ENCODE measurements at places on chromosomes 6 and 20.

GRCh38 chr6:10633216-10633615, 61.2 kb downstream of the C6orf52 start:
- DNase-seq = no peak

DNA sequence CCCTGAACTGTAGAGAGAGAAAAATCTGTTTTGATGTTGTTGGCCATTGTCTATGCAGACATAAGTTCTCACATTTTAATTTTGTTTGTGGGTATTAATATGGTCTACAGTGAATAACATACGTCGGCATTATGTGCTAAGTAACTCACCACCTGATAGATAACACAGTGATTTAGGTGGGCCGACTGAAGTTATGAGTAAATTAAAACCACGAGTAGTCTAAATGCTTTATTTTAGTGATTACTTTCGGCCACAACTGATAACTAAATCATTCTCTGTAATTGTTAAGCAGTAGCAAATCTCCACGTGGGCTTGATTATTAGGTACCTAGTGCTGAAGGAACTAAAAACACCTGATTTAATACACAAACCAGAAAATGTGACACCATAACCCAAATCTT, 1.1 kb downstream of the DOP1A start:
- no peak for DNase-seq

GRCh38 chr6:75876152-75876551, 127.1 kb downstream of the MYO6 start:
- no peak for DNase-seq

GRCh38 chr6:21166754-21167153, 426.8 kb upstream of the SOX4 start:
- no peak for DNase-seq

GRCh38 chr6:130098317-130098716, 79.9 kb downstream of the L3MBTL3 start:
- DNase-seq = no peak

GRCh38 chr20:62314339-62314638, 11.5 kb downstream of the ADRM1 start:
- no peak for DNase-seq

DNA sequence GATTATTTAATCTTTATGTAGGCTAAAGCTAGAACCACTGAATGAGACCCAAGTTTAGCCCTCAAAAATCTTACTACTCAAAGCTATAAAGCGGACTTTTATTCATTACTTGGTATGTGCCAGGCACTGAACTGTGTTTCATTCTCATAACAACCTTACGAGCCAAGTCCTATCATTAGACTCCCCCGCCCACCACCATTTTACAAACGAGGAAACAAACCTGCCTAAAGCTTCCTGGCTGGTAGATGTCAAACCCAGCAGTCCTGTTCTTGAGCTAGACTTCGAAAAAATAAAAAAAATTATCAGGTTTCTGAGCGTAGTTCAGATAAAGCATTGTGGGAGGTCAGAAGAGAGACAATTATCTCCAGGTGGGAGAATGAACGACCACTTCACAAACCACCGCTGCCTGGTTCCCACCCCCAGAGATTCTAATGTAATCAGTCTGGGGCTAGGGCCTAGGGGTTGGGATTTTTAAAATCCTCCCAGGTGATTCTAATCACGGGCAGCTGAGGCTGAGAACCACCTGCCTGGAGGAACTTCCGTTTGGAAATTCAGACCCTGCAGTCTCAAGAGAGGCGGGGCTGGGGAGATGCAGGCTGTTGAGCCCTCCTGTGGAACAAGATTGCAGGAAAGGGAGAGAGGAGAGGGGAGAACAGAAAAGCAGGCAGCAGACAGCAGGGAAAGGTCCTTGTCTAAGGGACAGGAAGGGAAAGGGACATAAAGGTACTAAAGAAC, 8.6 kb downstream of the ADTRP start:
- no peak for DNase-seq

- DNase-seq = no peak
Measured at GRCh38 chr20:36802326-36803222, 29.0 kb upstream of the DSN1 start.

GRCh38 chr6:136012198-136012887, 160.8 kb downstream of the PDE7B start:
- no peak for DNase-seq

DNA sequence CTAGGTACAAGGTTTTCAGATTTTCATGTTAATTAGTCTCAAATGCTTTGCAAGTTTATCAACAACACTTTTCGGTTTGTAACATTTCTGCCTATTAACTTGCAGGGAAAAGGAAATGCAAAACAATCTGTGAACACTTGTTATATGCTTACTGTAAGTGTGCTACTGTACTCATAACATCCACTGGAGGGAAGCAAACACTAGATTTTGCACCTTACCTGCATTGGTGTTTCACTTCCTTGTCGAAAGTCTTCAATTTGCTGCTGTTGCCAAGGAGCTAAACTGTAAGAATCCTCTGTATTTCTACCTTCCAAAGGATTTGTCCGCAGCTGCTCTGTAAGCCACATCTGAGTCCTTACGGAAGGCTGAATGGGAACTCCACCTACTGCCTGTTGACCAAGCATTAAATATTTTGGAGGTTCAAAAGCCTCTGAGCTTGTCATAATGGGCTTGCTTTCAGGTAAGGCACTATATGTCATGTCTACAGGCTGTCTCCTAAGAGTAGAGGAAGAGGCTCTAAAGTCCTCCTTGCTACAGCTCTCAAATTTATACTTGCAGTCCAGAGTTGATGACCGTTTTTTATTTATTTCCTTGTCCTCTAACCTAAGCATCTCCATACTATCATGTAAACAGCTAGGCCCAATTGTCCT, 17.3 kb downstream of the PLN start:
- no peak for DNase-seq

- DNase-seq = no peak
Measured at GRCh38 chr6:89553431-89553830, 85.1 kb downstream of the LYRM2 start.

GRCh38 chr6:44062771-44063560, 64.3 kb downstream of the MRPL14 start:
- no peak for DNase-seq

DNA sequence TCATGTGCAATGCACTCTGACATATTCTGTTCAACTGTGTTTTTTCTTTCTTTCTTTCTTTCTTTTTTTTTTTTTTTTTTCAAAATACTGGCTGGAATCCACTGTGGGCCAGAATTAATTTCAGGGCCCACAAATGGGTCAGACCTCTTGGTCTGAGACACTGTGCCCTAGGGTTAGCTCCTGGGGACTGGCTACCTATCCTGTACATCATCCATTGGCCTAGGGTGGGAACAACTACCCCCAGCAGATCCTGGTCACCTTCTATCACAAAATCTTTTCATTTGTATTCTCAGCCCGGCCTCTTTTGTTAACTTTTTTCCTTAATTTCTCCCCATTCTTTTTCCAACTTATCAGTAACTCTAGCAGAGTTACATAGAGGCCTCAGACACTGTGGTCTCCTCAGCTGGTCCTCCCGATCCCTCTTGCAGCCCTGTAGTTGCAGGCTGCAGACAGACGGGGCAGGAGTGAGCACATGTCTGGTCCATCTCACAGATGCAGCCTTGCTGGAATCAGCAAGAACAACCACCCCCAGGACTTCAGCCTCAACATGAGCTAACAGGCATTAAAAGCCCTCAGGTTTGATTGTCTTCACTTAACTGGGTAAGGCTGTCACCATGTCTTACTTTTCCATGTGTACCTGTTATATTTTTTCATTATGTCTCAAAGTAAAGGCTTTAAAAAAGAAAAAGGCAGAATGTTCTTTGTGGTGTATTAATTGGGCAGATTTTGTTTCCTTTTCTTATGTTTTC, 41.3 kb downstream of the TXLNB start:
- no peak for DNase-seq

DNA sequence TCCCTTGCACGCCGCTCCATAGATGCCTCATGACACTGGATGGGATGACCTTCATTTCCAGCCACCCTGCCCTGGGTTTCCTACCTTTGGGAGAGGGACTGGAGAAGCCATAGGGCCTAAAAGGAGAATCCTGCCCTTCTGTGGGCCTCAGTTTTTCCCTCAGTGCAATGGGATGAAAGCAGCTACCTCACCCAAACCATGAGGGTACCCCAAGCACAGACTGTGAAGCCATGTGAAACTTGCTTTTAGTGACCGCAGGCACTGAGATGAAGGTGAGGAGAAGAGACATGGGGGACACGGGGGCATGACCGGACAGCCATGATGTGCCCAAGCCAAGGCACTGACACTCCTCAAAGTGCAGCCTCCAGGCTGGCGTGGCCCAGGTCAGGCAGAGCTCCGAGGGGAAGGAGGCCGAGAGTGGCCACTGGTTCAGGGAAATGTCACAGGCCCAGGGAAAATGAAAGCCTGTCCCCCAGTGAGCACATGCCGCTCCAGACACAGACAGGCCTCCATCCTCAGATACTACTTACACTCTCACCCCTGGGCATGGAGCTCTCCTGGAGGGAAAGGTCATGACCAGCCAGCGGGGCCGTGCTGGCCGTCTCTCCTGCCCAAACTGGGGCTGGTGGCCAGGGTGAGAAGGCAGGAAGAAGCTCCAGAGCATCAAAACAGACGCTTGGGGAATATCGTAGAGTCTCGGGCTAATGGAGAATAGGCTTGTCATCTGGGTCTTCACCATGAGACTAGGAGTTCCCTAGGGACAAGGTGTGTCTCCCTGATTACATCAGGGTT, 116.2 kb downstream of the GRM4 start:
- no peak for DNase-seq

DNA sequence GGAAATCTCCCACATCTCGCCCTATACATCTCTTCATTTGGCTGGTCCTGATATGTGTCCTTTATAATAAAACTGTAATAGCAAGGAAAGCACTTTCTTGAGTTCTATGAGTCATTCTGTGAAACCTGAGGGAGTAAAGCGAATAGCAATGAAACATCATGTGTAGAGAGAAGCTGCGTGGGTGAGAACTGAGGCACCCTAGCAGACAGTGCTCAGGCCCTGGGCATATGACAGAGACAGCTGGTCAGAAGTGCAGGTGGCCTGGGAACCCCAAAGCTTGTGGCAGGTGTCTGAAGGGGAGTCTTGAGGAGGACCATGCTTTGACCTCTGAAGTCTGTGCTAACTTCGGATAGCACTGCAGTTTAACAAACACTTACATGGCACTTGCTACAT, 1.3 kb upstream of the BLOC1S5 start:
- DNase-seq = no peak

DNA sequence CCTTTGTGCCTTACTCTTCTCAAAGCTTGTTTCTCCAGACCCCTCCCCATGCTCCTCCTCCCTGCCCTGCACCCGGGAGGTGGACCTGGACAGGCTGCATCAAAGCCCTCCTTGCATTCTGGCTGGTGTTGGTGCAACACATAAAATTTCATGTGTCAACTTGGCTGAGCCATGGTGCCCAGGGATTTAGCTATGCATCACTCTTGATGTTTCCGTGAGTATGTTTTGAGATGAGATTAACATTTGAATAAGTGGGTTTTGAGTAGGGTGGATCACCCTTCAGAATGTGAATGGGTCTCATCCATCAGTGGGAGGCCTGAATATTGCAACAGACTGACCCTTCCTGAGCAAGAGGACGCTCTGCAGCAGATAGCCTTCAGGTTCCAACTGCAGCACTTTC, 4.4 kb upstream of the OCSTAMP start:
- no peak for DNase-seq

DNA sequence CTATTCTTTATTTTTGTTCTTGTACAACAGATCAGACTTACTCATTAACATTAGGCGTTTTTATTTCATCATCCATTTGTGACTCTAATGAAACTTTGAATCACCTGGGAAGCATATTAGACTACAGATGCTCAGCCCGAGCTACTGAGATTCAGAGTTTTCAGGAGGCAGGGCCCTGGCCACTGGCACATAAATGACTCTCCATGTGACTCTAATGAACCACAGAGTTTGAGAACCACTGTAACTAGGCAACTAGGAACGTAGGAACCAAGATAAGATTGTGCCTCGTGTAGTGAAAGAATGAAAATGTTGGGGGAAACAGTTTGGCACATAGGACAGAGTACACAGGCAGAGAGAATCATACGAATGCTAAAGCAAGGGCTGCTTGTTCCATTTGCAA, 405.9 kb upstream of the BTBD3 start:
- DNase-seq = no peak

GRCh38 chr6:129749749-129750120, 39.8 kb upstream of the ARHGAP18 start:
- DNase-seq = no peak

DNA sequence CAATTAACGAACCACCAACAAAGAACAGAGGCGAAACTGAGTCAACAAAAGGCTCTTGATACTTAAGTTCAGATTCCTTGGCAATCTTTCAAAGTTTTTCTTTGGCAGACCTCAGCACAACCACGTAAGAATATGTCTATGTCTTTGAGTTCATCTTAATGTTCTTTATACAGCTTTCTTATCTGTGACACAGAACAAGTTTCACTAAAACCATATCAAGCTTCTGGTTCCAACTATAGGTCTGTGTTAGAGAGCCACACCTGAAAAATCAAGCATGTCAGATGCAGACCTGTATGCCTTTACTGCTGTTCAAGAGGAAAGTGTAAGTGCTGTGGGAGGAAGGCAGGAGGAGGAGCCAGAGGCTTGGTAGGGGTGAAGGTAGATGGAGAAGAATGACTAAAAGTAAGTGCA, 271.3 kb downstream of the KHDC1L start:
- no peak for DNase-seq

- no peak for DNase-seq
Measured at GRCh38 chr6:39243809-39244208, 14.5 kb upstream of the KCNK5 start.

DNA sequence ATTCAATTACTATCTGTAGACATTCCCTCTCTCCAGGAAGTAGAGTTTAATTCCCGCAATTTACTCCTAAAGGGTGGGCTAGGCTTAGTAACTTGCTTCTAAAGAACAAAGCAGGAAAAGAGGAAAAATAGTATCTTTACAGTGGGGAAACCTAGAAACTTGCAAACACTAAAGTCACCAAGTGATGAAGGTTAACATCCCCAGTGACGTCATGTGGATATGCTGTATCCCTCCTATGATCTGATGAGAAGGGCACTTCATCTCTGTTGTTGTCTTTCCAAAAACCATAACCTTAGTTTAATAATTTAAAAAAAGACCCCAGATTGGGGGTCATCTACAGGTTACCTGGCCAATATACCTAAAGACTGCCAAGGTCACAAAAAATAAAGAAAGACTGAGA, 17.3 kb downstream of the SLC22A16 start:
- DNase-seq = no peak

DNA sequence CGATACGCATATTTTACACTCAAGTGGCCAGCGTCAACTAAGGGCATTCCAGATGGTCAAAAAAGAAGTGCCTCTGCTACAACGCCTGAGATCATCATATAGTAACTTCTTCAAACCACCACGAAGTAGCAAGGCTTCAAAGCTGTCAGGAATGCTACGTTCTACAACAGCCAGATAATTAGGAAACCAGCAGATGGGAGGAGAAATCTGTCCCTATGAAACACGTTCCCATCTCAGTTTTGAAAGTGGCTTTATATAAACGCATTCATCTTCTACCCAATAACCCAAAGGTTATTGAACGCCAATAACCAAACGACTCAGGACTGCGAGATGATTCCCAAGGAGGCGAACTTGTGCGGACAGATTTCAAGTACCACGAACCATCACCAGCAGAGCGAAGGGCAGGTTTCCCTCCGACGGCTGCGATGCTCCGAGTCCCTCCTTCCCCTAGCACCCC, 1.2 kb downstream of the ABHD12 start:
- DNase-seq = no peak
